ENCODE measurements at places on chromosomes 1 and 21. TPM values are rescaled to one million over a fixed set of nuclear protein-coding genes. Genes with fewer than 3 reads are reported as not detected.

DNA sequence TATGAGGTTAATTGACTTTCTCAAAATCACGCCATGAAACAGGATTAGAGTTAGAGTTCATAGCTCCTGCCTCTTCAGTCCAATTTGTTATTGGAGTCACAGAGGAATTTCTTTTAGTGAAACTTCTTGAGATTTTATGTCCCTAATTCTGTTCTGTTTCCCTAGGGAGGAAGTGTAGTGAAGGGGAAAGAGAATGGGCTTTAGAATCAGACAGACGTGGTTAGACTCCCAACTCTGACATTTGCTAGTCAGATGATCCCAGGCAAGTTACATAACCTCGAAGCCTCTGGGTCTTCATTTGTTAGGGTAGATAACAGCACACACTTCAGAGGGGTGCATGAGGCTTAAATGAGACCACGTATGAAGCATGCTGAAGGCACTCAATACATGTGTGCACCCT, 83.9 kb downstream of the ASTN1 start:
- no peaks in the 10 kb centered on the region for H3K4me1 ChIP-seq
- H3K4me3 ChIP-seq, result no peak overlapping the region
- H3K27me3 ChIP-seq, result no peaks in the 10 kb centered on the region
- no peaks in the 10 kb centered on the region for H3K36me3 ChIP-seq

DNA sequence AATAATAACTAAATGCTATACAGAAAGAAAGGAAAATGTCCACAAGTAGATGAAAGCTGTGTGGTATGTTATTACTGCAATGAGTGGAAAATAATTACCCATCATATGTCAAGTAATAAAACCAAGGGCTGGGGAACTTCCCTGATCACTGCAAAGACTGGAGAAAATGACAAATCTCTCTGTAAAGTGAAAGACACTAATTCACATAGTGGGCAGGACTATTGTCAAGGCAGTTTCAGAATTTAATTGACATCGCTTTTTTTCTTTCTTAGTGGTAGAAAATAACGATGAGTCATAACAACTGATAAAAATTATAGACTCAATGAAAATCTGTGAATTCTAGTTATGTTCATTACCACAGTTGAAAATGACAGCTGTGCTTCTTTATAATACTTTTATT, 153.7 kb upstream of the ST6GALNAC5 start:
- peak; percentile 0 for DNase-seq
- no peak overlapping the region for H3K4me3 ChIP-seq
- H3K4me1 ChIP-seq, result no peaks in the 10 kb centered on the region
- H3K27me3 ChIP-seq, result no peaks in the 10 kb centered on the region
- no peaks in the 10 kb centered on the region for H3K36me3 ChIP-seq

GRCh38 chr1:150473659-150474058, 13.6 kb upstream of the TARS2 start:
- no peak overlapping the region for H3K4me3 ChIP-seq
- no peak for DNase-seq
- peaks cover 18% of the 10 kb centered on the region for H3K36me3 ChIP-seq

GRCh38 chr1:211935448-211935970, 99.8 kb downstream of the INTS7 start:
- H3K27ac ChIP-seq, result peak overlapping the region; percentile 68
- H3K27me3 ChIP-seq, result no peaks in the 10 kb centered on the region
- H3K4me3 ChIP-seq, result peak overlapping the region; percentile 24
- peaks cover 62% of the 10 kb centered on the region for H3K4me1 ChIP-seq
- DNase-seq, result peak; percentile 97

DNA sequence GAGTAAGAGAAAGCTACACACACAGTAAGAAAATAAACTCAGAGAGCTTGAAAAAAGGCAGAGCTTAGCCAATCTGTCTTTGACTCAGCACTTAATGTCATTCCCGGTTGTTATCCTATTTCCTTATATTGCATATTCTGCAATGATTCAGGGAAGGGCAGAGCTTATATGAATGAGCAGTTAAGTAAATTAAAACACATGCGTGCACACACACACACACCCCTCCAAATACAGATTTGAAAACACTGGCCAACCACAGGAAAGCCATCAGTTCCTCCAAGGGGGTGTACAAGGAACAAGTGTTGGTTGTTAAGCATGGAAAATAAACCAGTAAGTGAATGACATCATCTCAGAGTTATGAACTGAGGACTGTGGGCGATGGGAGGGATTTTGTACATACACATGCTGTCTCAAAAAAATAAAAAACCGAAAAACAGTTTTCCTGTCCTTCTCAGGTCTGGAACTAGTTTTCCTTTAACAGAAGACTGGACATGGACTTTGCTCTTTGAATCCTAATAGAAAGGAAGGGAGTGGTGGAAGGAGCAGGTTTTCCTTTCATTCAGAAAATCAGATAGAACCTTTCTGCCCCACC, 1.0 kb downstream of the IQGAP3 start:
- H3K27ac ChIP-seq, result no peak overlapping the region
- H3K27me3 ChIP-seq, result no peaks in the 10 kb centered on the region
- 0 out of 2 replicates have a peak, but pooled peaks cover 3% of the 10 kb centered on the region for H3K4me1 ChIP-seq
- no peaks in the 10 kb centered on the region for H3K36me3 ChIP-seq

DNA sequence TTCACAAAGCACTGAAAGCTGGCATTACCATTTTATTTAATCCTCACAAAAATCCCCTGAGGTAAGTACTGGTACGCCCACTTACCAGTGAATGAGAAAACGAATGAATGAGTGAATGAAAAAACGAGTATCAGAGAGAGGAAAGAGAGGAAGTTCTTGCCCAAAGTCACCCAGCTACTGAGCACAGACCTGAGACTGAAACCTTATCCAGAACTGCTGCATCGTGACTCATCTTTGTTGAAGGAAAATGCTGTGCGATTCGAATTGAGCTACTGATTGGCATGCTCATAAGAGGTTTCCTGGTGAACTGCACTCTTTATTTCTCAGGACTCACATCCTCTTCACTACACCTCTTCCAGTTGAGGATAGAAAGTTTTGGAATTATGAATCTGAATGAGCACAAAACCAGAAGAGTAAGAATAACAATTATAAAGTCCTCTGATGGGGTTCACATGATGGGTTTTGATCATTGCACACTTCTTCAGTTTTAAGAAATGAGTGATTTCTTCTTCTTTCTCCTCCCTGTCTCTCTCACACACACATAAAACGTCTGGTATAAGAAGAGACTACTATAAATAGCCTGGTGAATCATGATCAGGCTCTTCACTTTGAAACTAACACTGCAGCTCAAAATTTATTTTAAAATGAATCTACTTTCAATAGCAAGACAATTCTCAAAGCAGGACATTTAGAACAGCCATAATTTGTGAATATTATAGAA, 32.1 kb downstream of the IL12RB2 start:
- H3K4me3 ChIP-seq, result peak overlapping the region; percentile 20
- H3K4me1 ChIP-seq, result peaks cover 71% of the 10 kb centered on the region
- H3K36me3 ChIP-seq, result no peaks in the 10 kb centered on the region

DNA sequence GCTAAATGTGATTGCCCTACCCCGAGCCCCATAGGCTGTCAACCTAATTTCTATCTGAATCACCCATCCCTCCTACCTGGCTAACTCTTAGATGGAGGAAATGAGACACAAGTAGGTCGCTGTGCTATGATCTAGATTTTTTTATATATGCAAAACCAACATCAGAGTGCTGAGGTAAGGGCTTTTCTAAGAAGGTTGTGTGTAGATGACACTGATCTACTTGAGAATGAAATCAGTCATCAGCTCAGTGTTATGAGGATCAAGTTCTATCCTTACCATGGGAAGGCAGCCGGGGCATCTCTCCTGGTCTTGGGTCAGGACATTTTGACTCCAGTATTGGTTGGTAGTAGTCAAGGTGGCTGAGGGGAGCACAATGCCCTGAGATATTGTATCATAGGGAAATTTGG, 23.6 kb downstream of the SLAMF1 start:
- H3K4me3 ChIP-seq, result peak overlapping the region; percentile 35
- peak overlapping the region; percentile 92 for H3K27ac ChIP-seq
- no peak for DNase-seq
- H3K4me1 ChIP-seq, result peaks cover 63% of the 10 kb centered on the region

GRCh38 chr21:36835383-36835795, 131.1 kb downstream of the HLCS start:
- no peak overlapping the region for H3K27ac ChIP-seq
- no peaks in the 10 kb centered on the region for H3K36me3 ChIP-seq
- H3K4me3 ChIP-seq, result no peak overlapping the region
- H3K27me3 ChIP-seq, result no peaks in the 10 kb centered on the region

DNA sequence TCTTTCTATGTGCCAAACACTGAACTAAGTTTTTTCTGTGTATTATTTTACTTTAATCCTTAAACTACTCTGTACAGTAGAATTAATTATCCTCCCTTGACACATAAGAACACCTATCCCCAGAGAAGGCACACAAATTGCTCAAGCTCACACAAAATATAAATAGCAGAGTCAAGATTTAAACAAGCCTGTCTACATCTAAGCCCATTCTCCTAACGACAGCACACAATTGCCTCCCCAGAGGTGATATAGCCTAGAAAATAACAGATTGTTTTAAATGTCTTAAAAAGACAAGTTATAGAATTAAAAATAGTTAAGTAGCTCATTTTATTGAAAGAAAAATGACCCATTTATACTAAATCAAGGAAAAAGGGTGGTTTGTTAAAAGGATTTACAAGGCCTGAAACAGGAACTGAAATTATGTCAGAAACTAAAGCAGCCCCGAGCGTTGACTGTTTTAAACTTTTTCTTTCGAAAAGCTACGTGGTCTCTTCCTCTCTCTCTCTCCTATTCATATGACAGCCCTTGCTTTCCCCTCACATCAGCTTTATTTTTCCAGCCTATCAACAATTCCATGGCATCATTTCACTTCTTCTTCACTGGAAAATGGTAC, 30.5 kb downstream of the TNFSF18 start:
- H3K4me1 ChIP-seq, result peaks cover 12% of the 10 kb centered on the region
- H3K27ac ChIP-seq, result peak overlapping the region; percentile 76
- H3K4me3 ChIP-seq, result no peak overlapping the region

DNA sequence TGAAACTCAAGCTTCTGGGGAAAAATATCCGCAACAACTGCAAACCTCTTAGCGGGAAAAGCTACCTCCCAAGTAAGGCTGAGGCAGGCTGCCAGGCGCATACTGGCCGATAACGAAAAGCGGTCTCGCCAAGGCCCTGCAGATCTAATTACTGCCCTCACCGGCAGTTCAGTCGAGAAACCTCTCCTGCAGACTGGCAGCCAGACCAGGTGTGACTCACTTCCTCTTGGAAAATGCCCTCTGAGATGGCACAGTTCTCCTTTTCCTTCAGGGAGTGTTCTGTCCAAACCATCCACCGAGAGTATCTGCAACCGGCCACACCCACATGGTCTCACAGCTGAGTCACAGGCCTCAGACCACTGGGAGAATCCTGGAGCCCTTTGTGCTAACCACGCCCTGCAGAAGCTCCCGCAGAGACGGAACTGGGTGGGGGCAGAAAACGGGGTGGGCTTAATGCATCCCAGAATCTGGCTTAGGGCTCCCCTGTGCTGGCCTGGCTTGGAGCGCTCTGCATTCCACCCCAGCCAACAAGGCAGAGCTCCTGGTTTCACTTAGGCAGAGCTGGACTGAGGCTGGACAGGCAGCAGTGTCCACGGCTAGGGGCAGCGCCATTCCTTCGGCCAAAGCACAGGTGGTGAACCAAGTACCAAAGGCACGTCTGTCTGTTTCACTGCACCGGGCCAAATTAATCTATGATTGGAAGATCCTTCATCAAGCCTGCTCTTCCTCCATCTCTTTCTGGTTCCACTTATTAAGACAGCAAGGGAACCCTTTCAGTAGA, 1.2 kb downstream of the S100A10 start:
- H3K4me3 ChIP-seq, result 0 out of 2 replicates have a peak overlapping the region, but pooled peaks have one; percentile 47
- no peak for DNase-seq
- H3K27ac ChIP-seq, result no peak overlapping the region
- H3K27me3 ChIP-seq, result peaks cover 17% of the 10 kb centered on the region
- no peaks in the 10 kb centered on the region for H3K36me3 ChIP-seq

- H3K27ac ChIP-seq, result no peak overlapping the region
- no peak overlapping the region for H3K4me3 ChIP-seq
- H3K36me3 ChIP-seq, result no peaks in the 10 kb centered on the region
- H3K4me1 ChIP-seq, result no peaks in the 10 kb centered on the region
Observed at GRCh38 chr1:187977298-187977697, 1148.5 kb downstream of the PLA2G4A start.

DNA sequence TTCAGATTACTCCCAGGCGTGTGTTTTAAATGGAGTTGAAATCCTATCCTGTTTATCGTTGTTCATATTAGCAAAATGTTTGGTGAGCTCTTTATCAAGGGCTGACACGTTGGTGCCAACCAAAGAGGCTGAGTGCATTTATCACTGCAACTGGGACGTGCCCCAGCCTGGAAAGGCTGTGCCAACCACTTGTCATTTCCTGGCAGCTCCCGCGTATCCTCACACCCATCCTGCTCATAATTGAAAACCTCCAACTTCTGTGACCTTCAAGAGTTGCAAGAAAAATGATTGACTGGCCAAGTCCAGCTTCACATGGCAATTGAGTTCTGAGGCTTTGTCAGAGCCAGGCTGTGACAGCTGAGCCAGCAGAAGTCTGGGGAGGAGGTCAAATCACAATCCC, 43.7 kb upstream of the KCNA3 start:
- no peaks in the 10 kb centered on the region for H3K36me3 ChIP-seq
- H3K4me3 ChIP-seq, result no peak overlapping the region
- H3K27me3 ChIP-seq, result no peaks in the 10 kb centered on the region
- H3K4me1 ChIP-seq, result no peaks in the 10 kb centered on the region
- H3K27ac ChIP-seq, result no peak overlapping the region

GRCh38 chr1:151839082-151839412, 573 bp downstream of the C2CD4D start:
- H3K27ac ChIP-seq, result no peak overlapping the region
- H3K4me3 ChIP-seq, result peak overlapping the region; percentile 42
- H3K36me3 ChIP-seq, result no peaks in the 10 kb centered on the region

DNA sequence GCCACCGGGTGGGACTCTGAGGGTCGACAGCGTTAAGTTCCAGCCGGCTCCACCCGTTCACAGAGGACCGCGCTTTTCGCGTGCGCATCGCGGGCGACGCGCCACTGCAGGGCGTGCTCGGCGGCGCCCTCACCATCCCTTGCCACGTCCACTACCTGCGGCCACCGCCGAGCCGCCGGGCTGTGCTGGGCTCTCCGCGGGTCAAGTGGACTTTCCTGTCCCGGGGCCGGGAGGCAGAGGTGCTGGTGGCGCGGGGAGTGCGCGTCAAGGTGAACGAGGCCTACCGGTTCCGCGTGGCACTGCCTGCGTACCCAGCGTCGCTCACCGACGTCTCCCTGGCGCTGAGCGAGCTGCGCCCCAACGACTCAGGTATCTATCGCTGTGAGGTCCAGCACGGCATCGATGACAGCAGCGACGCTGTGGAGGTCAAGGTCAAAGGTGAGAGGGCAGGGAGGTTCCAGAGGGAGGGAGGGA, 4.9 kb downstream of the BCAN start:
- DNase-seq, result no peak
- H3K36me3 ChIP-seq, result no peaks in the 10 kb centered on the region
- peaks cover 8% of the 10 kb centered on the region for H3K4me1 ChIP-seq
- no peak overlapping the region for H3K4me3 ChIP-seq

- DNase-seq, result no peak
- no peaks in the 10 kb centered on the region for H3K36me3 ChIP-seq
- no peaks in the 10 kb centered on the region for H3K4me1 ChIP-seq
Observed at GRCh38 chr1:157081707-157082106, 17.9 kb downstream of the ETV3L start.

GRCh38 chr1:38657873-38658272, 201.7 kb downstream of the RRAGC start:
- H3K4me3 ChIP-seq, result no peak overlapping the region
- no peaks in the 10 kb centered on the region for H3K36me3 ChIP-seq
- no peak for DNase-seq
- H3K27ac ChIP-seq, result no peak overlapping the region

GRCh38 chr1:223825767-223826748, 19.7 kb downstream of the TP53BP2 start:
- H3K36me3 ChIP-seq, result no peaks in the 10 kb centered on the region
- H3K4me1 ChIP-seq, result no peaks in the 10 kb centered on the region
- H3K27ac ChIP-seq, result no peak overlapping the region
- no peaks in the 10 kb centered on the region for H3K27me3 ChIP-seq
- no peak for DNase-seq

MIXL1 gene
- 0.40 TPM for total RNA-seq

OR2T6 gene
- not detected for total RNA-seq

PPIE gene
- total RNA-seq, result 46.5 TPM

VPS45 gene
- total RNA-seq, result 25.5 TPM
